ENCODE measurements at places on chromosomes 7 and 10.

- DNase-seq: peak; percentile 46
Observed at GRCh38 chr10:117216611-117217195, 19.4 kb downstream of the KCNK18 start.

DNA sequence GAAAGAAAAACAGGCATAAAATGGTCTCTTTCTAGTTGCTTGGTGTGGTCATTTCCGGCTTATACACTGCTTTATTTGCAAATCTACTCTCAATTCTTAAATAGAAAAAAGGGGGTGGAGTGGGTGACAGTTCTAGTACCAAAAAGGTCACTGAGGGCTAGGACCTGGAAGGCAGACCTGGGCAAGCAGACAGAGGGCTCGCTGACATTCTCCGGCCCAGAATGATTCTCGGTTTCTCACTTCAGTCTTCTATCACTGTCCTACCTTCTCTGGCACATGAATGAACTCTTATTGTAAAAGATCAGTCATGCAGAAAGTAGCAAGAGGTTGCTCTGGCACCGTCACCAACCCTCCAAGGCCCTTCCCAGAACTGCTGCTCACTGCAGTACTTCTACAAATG is 54.0 kb downstream of the MALSU1 start:
- no peak for DNase-seq

GRCh38 chr10:121291823-121292222 is 306.4 kb downstream of the FGFR2 start:
- DNase-seq: no peak

- no peak for DNase-seq
Observed at GRCh38 chr7:131122394-131122793, 205.3 kb upstream of the MKLN1 start.

DNA sequence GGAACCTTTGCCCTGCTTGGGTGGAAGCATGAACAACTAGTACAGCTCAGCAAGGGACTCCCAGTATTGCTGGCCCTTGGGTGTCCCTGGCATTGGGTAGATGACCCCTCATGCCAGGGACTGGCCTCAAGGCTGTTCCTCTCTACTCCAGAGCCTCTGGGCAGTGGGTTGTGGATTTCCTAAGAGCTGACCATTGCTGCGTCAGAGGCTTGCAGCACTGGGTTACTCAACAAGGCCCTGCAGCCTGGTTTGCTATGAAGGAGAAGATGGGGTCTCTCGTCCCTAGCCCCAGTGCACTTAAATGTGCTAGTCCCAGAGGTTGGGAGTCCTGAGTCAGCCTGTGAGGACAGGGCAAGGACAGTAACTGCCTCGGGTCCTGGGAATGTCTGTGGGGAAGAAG is 2.5 kb downstream of the VSIR start:
- DNase-seq: no peak

DNA sequence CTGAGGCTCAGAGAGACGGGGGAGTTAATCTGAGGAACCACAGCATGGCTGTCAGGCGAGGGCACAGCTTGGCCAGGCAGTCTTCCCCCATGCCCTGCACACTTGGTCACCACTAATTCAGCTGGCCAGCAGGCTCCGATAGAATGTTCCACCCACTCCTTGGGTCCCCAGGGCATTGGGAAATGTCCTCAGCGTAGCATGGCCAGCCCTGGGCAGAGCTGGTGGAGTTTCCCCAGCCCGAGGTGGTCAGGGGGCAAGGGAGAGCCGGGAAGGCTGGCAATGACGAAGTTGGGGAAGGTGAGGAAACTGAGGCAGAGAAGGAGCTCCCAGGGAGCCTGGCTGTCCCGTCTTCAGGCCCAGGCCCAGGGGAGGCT is 12.1 kb upstream of the GRIFIN start:
- no peak for DNase-seq
